ENCODE measurements at places on chromosomes 1 and 21. TPM values are rescaled to one million over a fixed set of nuclear protein-coding genes. Genes with fewer than 3 reads are reported as not detected.

OR2M3 gene
- 0.03 TPM for polyA plus RNA-seq

PDPN gene
- 29.8 TPM for polyA plus RNA-seq

UBL4B gene
- polyA plus RNA-seq, result not detected

SFN gene
- polyA plus RNA-seq, result 1.1 TPM

DIO1 gene
- polyA plus RNA-seq, result not detected

LAMTOR5 gene
- polyA plus RNA-seq, result 90.9 TPM

DNASE2B gene
- 0.17 TPM for polyA plus RNA-seq

FBXO2 gene
- polyA plus RNA-seq, result 0.58 TPM

CD247 gene
- polyA plus RNA-seq, result 0.61 TPM

SLC22A15 gene
- polyA plus RNA-seq, result 0.90 TPM

SAMSN1 gene
- polyA plus RNA-seq, result 2.9 TPM

SLAMF1 gene
- not detected for polyA plus RNA-seq

SLC1A7 gene
- 0.41 TPM for polyA plus RNA-seq

ATAD3C gene
- 0.90 TPM for polyA plus RNA-seq

TMEM52 gene
- 134 TPM for polyA plus RNA-seq

VHLL gene
- not detected for polyA plus RNA-seq

CASZ1 gene
- polyA plus RNA-seq, result 82.9 TPM

C1orf94 gene
- polyA plus RNA-seq, result not detected

TEDDM1 gene
- not detected for polyA plus RNA-seq

ATP1A2 gene
- 87.0 TPM for polyA plus RNA-seq

PRAMEF11 gene
- not detected for polyA plus RNA-seq

VTCN1 gene
- polyA plus RNA-seq, result 0.22 TPM

IER5 gene
- 7.5 TPM for polyA plus RNA-seq

SPRR5 gene
- not detected for polyA plus RNA-seq

LY9 gene
- 0.34 TPM for polyA plus RNA-seq

ECM1 gene
- polyA plus RNA-seq, result 4.2 TPM

IRF2BP2 gene
- polyA plus RNA-seq, result 90.0 TPM

PLA2G2D gene
- not detected for polyA plus RNA-seq

BTBD8 gene
- 4.4 TPM for polyA plus RNA-seq

CDC42 gene
- polyA plus RNA-seq, result 188 TPM

TBX15 gene
- 61.2 TPM for polyA plus RNA-seq

GJA9 gene
- polyA plus RNA-seq, result 0.34 TPM

KIF26B gene
- 0.99 TPM for polyA plus RNA-seq

SPATA46 gene
- polyA plus RNA-seq, result not detected

TCHH gene
- polyA plus RNA-seq, result not detected

COL16A1 gene
- polyA plus RNA-seq, result 121 TPM

ROR1 gene
- 9.5 TPM for polyA plus RNA-seq

MMEL1 gene
- 0.59 TPM for polyA plus RNA-seq

C1orf226 gene
- 1.7 TPM for polyA plus RNA-seq

PCP4 gene
- 1.9 TPM for polyA plus RNA-seq

MATN1 gene
- polyA plus RNA-seq, result 1.1 TPM

PFDN2 gene
- polyA plus RNA-seq, result 66.3 TPM

FCRL4 gene
- not detected for polyA plus RNA-seq

CFAP74 gene
- polyA plus RNA-seq, result 0.19 TPM

LSS gene
- 38.6 TPM for polyA plus RNA-seq

THAP3 gene
- polyA plus RNA-seq, result 21.3 TPM

NMNAT2 gene
- polyA plus RNA-seq, result 0.85 TPM

PPM1J gene
- polyA plus RNA-seq, result 3.8 TPM

LCE3D gene
- not detected for polyA plus RNA-seq

TRMT13 gene
- polyA plus RNA-seq, result 25.2 TPM

REG4 gene
- not detected for polyA plus RNA-seq

ACTA1 gene
- 13,723 TPM for polyA plus RNA-seq

ZP4 gene
- polyA plus RNA-seq, result not detected

LPAR3 gene
- polyA plus RNA-seq, result 0.12 TPM

FASLG gene
- polyA plus RNA-seq, result 0.14 TPM

CACHD1 gene
- 13.0 TPM for polyA plus RNA-seq

KANK4 gene
- polyA plus RNA-seq, result 9.1 TPM

SUMO3 gene
- 61.7 TPM for polyA plus RNA-seq

HDAC1 gene
- polyA plus RNA-seq, result 43.7 TPM
